Activated gamma-delta T cell (primary cell): ENCODE measurements at places on chromosomes 12 and 14.

GRCh38 chr14:32201816-32202490 is at the start of gene RNU6-7:
TSS of gene RNU6-7 (plus strand) at chr14:32202045.
- no peak for DNase-seq

GRCh38 chr12:59039005-59039404 is 118.7 kb upstream of the LRIG3 start:
- no peak for DNase-seq

GRCh38 chr14:69464829-69465228 is 19.7 kb upstream of the PLEKHD1 start:
- no peak for DNase-seq

DNA sequence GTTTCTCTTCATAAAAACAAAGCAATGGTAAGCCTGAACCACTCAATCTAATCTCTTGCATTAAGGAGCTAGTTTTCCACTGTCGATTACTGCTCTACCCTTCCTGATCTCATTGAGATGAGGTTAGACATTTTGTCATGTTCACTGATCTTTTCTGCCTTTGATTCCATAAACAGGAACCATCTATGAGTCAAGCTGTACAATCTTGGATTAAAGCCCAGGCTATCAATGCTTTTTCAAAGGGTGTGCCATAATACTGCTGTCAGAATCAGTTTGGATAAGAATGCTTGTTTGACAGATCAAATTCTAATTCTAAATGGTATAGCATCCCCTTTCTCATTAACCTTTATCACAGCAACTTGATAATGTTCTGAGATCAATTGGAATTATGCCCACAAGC is 16.1 kb downstream of the GRIP1 start:
- no peak for DNase-seq

DNA sequence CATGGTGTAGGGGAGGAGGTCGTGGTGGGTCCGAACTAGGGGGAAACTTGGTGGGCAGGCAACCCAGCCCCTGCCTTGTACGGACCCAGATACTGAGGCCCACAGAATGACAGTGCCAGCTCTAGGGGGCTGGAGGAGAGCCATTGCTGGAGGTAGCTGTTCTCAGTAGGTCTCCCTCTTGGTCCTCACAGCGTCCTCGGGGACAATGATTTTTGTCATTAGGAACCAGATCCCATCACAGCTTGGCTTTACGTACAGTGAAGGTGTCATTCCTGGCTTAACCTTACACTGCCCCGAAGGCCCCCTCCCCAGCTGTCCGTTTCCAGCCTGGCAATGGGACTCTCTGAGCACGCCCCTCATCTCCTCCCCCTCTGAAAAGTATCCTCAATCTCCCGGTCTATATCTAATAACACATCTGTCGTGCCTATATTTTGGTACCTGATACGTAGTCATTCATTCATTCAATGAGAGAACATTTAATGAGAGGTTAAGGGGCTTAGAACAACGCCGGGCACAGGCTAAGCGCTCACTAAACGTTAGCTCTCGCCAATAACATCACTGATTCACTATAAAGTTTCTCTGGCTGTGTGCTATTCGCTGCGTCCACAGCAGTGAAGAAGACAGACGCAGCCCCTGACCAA is 597 bp upstream of the DYNC1H1 start:
- no peak for DNase-seq

- DNase-seq, result no peak
Measured at GRCh38 chr12:54716261-54716660, 68.1 kb upstream of the DCD start.

DNA sequence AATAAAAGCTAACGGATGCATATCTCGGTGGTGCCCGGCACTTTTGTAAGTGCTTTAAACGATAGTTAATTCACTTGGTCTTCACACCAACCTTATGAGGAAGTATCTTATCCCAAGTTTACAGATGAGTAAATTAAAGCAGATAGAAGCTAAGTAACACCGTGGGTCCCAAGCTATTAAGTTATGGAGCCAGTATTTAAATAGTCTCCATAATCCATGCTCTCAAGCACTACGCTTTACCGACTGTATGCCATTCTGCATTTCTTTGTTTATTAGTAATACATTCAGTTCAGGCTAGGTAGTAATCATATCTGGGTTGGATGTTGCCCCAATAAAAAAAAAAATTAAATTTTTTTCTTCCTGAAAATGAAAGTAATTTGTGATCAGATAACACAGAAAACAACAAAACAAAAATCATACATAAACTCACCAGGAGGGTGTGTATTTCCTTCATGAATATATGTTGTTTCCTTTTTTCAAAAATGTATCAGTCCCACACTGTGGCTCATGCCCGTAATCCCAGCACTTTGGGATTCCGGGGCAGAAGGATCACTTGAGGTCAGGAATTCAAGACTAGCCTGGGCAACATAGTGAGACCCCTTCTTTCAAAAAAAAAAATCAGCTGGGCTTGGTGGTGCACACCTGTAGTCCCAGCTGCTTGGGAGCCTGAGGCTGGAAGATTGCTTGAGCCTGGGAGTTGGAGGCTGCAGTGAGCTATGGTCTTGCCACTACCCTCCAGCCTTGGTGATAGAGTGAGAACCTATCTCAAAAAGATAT is 1.4 kb upstream of the M6PR start:
- no peak for DNase-seq

DNA sequence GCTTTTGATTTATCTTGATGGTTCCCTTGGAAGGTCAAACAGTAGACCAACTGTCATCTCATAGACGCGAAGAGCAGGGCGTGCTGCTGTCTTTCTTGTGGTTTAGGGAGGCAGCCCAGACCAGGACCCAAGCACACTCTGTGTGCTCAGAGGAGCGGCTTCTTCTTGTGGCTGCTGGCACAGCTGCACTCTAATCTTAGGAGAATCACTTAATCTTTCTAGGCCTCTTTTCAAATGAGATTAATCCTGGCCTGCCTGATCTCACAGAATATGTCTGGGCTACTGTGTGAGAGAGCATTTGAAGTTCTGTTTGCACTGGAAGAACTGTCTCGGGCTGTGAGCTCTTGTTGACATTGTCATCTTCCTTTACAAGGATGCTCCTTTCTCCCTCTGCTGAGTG is 60.0 kb upstream of the TRAF3 start:
- no peak for DNase-seq

DNA sequence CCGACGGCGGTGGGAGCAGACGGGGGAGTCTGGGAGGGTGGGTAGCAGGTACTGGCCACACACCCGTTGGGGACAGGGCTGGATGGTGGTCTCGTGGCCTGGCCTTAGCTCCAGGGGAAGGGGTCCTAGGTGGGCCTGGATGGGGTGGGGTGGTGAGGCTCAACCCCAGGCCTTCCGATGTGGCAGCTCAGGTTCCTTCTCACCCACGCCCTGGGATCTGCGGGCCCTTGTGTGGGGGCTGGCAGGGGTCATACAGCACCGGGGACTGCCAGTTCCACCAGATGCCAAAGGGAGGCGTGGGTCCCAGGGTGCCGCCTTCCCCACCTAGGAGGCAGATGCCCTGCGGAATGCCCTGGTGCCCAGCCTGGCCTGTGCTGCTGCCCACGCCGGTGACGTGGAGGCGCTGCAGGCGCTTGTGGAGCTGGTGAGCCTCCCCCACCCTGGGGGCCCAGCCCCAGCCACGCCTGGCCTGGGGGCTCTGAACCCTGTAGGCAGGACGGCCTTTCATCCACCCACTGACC is 21.0 kb downstream of the ASPG start:
- DNase-seq, result no peak

DNA sequence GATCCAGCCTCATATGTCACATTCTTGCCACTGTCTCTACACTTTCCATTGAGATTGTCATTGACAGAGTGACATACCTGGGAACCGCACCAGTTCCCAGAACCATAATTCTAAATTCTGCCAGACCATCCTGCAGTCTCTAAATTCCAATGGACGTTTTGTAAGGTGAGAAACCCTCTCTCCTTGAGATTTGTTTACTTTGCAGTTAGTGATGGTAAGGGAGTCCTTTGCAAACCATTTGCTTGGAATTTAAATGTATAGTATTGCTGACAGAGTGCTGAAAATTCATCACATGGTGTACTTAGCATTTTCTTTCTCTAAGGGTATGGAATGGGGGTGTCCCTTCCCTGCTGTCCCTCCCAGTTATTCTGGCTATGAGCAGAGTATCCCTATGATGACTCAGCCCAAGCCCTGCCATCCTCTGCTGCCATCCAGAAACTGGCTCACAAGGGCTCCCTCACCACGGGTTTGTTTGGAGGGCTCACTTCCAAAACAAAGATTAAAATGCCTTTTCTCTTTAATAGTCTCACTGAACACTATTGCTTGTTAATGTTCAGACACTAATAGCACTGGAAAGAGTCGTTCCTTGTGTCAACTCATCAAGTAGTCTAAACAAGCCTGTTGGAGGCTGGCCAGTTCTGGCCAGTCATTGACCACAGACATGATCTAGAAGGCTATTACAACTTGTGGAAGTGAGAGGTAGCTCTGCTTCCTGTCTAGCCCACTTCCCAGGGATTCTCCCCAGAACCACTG is 129.0 kb upstream of the HMGA2 start:
- DNase-seq, result no peak

DNA sequence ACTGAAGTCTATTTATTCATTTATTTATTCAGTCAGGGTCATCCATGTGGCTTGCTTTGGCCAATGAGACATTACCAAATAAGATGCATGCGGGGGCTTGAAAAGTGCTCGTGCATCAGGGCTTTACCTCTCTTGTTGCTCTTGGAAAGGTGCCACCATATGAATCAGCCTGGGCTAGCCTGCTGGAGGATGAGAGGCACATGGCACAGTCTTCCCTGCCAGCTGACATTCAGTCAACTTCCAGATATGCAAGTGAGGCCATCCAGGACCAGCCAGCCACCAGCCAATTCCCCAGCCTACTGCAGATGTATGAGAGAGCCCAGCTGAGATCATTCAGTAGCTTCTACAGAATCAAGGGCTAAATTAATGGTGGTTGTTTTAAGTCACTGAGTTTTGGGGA is 105.2 kb upstream of the RPH3A start:
- no peak for DNase-seq

GRCh38 chr14:105021656-105022275 is 883 bp upstream of the CDCA4 start:
- DNase-seq, result no peak

GRCh38 chr12:24561411-24561871 is 387.5 kb downstream of the BCAT1 start:
- DNase-seq, result no peak

GRCh38 chr14:105165761-105166485 is 2.7 kb downstream of the JAG2 start:
- DNase-seq, result no peak

DNA sequence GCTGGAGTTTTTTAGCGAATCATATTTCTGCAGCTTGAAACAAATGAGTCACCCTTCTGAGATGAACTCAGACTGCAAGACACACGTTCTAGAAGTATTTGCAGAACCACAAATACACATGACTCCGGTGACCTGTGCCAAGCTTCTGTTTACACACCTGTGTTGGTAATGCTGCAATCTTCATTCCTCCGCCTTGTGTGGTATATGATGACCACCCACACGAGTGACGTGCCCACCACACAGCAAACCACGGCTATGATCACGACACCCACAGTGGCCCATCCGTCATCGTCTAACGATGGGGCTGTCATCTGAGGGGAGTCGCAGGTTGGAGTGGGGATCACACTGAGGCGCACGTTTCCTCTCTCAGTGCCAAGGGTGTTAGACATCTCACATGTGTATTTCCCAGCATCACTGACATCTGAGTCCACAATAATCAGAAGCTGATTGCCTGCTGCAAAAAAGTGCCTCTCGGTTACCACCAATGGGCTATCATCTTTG is 43.0 kb downstream of the LRIG3 start:
- DNase-seq, result no peak

- no peak for DNase-seq
Measured at GRCh38 chr14:61498303-61498702, 176.9 kb downstream of the PRKCH start.

GRCh38 chr14:99274346-99275221 is 2.6 kb upstream of the BCL11B start:
- DNase-seq, result peak; percentile 36

GRCh38 chr12:79454338-79454843 is 236.4 kb downstream of the PAWR start:
- DNase-seq, result no peak

DNA sequence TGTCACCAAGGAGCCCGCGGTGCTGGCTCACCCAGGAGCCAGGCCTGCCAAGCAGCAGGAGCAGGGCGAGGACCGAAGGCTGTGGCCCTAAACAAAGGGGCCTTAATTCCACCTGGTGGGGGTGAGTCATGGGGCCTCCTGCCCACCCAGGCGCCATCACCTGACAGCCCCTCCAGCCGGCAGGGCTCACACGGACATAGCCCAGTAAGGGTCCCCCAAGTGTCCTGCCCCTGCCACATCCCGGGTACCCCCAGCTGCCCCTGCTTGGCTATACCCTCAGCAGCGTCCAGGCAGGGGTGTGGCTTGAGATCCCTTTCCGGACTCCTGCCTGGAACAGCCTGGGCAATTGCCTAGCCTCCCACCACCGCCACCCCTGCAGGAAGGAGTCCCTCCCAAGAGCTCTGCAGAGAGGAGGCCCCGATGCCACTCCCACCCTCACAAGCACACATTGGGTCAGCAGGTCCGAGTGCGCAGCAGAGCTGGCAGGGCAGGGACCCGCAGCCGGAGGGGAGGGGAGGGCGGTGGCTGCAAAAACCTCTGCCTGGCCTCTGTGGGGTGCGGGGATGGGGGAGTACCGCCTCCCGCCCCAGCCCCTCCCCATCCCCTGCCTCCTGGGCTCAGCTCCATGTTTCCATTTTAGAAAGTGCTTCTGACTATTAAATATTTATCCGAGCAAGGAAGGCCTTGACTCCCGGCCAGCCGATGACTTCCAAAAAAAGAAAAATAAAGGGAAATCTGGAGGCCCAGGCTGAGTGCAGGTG is 4.6 kb downstream of the AHNAK2 start:
- no peak for DNase-seq

DNA sequence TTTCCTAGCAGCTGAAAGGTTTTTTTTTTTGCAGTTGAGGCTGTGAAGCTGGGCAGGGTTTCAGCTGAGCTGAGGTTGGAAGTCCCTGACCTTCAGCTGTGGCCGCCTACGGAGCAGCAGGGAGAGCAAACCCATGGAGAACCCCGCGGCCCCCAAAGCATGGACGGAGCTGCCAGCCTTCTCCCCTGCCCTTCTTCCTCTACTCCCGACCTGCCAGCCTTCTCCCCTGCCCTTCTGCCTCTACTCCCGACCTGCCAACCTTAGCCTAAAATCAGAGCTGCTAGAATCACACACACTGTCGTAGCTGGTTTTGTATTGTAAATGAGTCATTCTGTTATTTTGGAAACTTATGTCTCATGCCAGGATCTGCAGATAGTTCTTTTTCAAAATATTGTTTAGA is 74.6 kb downstream of the PPP2R5C start:
- DNase-seq, result no peak

- no peak for DNase-seq
Measured at GRCh38 chr12:79337662-79338290, 353.0 kb downstream of the PAWR start.

GRCh38 chr12:120361506-120362208 is 7.3 kb downstream of the MSI1 start:
- DNase-seq, result no peak
